Naive thymus-derived CD4-positive, alpha-beta T cell (primary cell): ENCODE measurements at places on chromosomes 11 and 22. TPM values are rescaled to one million over a fixed set of nuclear protein-coding genes. Genes with fewer than 3 reads are reported as not detected.

NXPE4 gene
- not detected for total RNA-seq

OR52I2 gene
- not detected for total RNA-seq

NAALAD2 gene
- total RNA-seq = not detected

PTPRCAP gene
- total RNA-seq = 219 TPM

TMEM86A gene
- 5.5 TPM for total RNA-seq

TYR gene
- total RNA-seq = not detected

CD248 gene
- total RNA-seq = 1.6 TPM

SAA4 gene
- 0.31 TPM in 1 of 2 replicates, not detected in the other for total RNA-seq

C11orf86 gene
- total RNA-seq = not detected

RASD2 gene
- 0.24 TPM for total RNA-seq

TSSK2 gene
- not detected in 2 replicates for total RNA-seq
